ENCODE measurements at places on chromosomes 5 and 9. TPM values are rescaled to one million over a fixed set of nuclear protein-coding genes. Genes with fewer than 3 reads are reported as not detected.
A peak's percentile ranks its signal among the peaks of the same experiment; 100 is the strongest.

Gene ORM1
- total RNA-seq: 0.18 TPM

GRCh38 chr5:122871661-122872060 is 26.2 kb downstream of the SNX24 start:
- no peak for DNase-seq

- no peak for DNase-seq
Measured at GRCh38 chr9:131226226-131226625, 50.1 kb downstream of the FAM78A start.

Gene PTGES
- 2.8 TPM for total RNA-seq

Gene SLC1A3
- total RNA-seq: 1.3 TPM

- no peak for DNase-seq
Measured at GRCh38 chr5:14075937-14076336, 67.2 kb upstream of the TRIO start.

DNA sequence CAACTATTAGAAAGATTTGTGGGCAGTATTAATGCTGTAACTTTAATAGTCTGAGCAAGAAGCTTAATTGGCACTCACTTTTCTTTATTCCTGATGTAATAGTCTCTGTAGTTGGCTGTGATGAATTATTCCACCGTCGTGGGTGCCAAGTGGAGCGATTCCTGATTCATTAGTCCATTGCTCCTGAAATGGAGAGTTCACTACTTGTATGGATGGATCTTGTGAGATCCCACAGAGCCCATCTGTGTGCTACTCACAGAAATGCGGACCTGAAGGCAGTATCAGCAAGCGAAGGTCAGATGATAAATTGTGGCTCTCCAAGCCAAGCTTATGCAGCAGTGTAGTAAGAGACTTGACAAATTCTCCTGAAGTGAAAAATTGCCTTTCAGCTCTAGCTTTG is 212.2 kb downstream of the CHSY3 start:
- no peak for DNase-seq

Gene ARHGEF37
- 0.28 TPM for total RNA-seq

DNA sequence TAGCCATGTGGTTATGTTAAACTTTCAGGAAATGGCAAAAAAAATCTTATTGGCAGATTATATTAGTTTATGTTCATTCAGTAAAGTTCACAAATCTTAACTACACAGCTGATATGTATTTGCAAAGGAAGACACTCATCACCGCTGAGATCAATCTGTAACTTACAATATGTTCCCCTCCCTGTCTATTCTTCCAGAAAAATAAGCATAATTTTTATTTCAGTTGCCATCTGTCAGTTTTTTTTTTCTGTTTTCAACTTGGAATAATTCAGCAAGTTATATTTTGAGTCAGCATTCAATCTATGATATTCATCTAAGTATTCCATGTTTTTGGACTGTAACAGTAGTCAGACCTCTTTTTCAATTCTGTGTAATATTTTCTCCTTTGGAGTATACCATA is 1019.9 kb upstream of the PTPRD start:
- DNase-seq: no peak

Gene GMCL2
- not detected for total RNA-seq

- peak; percentile 23 for DNase-seq
Measured at GRCh38 chr5:141742866-141743851, 61.1 kb upstream of the ARAP3 start.

- no peak for DNase-seq
Measured at GRCh38 chr9:129362287-129363000, 184.4 kb upstream of the IER5L start.

Gene KLF9
- 11.4 TPM for total RNA-seq

DNA sequence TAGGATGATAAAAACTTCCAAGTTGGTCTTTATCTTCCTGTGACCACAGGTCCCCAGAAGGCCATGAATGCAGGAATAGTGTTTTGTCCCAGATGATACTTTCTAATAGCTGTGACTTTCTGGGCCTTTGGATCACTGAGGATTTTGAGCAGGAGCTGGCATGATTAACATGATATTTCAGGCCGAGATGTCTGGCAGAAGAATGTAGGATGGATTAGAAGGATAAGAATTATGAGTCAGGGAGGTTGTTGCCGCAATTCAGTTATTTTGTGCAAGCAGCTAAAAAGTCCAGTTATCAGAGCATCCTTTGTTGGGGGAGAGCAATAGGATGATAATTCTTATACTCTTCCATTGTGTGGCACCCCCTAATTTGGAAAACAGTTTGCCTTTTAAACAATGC is 189.7 kb downstream of the PSAT1 start:
- DNase-seq: no peak

Data from IMR-90 (cell line).